ENCODE measurements at places on chromosomes 2 and 18.
A peak's percentile ranks its signal among the peaks of the same experiment; 100 is the strongest.

DNA sequence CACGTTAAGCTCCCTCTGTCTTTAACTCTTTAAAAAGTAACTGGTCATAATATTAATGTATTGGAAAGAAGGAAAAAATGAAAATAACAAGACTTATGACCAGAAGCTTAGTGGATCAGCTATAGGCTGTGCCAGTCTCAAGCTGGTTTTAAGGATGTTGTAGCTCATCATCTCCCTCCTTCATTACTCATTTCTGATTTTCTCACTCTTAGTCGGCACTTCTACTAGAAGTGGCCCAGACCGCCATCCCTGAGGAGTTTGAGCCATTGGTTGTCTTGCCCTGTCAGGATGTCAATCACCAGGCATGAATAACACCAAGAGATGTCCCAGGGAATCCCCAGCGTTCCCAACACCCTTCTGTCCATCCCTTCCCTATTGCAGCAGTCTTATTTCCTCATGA lies 151.5 kb downstream of the ASXL3 start:
- DNase-seq, result no peak

DNA sequence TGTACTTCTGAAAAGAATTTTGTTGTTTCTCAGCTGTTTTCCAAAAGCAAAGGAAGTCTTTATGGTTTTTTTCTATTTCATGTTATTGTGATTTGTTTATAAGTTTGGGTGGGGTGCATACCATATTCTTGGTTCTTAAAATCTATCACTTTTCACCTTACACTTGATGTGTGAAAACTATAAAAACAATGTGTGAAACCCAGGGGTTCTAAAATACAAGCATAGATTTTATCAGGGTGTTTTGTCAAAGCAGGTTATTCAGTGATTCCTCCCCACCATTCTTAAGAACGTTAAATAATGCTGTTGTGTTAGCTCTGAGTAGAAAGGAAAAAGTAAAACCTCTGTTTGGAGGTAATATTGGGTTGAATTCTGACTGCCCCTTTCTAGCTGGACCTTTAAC lies 17.7 kb downstream of the RPE start:
- DNase-seq, result no peak

GRCh38 chr2:234881413-234882241 lies 70.2 kb upstream of the SH3BP4 start:
- DNase-seq, result peak; percentile 14

DNA sequence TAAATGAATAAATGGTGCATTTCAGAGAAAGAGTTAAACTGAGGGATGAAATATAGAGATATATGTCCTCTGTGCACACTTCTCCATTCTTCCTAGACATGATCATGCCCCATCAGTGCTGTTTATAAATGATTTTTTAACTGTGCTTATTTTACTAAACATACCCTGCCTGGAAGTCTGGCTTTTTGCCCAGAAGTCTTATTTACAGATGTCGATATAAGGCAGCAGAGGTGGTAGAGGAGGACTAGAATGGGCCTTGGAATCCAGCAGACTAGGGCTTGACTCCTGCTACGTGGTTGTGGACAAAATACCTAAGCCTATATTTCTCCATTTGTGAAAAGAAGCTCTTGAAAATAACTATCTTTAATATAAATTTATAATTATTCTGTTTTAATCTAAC lies 355.5 kb downstream of the RAD51AP2 start:
- no peak for DNase-seq

- no peak for DNase-seq
Observed at GRCh38 chr2:232448304-232448690, 7.7 kb upstream of the ALPI start.

- DNase-seq, result no peak
Observed at GRCh38 chr2:42136782-42137124, 32.4 kb upstream of the EML4 start.

DNA sequence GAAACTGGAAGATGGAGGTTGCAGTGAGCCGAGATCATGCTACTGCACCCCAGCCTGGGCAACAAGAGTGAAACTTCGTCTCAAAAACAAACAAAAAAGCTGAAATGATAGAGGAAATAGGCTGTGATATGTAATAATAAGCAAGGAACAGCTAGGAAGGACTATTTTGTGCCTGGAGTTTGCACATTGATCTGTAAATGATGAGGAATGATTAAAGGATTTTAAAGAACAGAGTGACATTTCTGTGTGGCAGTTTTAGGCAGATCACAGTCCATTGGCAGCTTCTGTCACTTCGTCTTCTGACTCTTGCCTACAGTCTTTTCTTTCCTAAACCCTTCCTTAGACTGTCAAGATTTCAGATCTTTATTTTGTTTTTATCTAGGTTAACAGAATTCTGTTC lies 19.4 kb downstream of the EPB41L5 start:
- no peak for DNase-seq

GRCh38 chr2:118978064-118978463 lies 36.1 kb downstream of the MARCO start:
- DNase-seq, result no peak

DNA sequence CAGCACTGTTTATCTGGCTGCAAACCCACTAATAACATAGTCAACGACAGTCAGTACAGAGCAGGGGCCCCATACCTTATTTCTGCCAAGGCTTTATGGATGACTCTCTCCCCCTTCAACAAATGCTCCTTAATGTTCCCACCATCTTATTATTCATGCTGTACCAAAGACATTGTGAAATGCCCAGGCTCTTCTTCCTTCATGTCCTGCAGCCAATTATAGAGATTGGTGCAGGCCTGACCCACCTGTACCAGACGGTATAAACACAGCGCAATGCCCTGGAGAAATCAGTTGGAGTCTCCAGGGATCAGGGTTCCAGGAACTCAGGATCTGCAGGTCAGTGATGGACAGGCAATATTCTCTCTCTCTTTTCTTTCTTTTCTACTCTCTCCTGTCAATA lies at the start of gene IL1F10:
TSS of gene IL1F10 (plus strand) at position 290 of the 400 bp plus-strand sequence. CDS start 4,769 bp downstream, outside the sequence.
- DNase-seq, result no peak

DNA sequence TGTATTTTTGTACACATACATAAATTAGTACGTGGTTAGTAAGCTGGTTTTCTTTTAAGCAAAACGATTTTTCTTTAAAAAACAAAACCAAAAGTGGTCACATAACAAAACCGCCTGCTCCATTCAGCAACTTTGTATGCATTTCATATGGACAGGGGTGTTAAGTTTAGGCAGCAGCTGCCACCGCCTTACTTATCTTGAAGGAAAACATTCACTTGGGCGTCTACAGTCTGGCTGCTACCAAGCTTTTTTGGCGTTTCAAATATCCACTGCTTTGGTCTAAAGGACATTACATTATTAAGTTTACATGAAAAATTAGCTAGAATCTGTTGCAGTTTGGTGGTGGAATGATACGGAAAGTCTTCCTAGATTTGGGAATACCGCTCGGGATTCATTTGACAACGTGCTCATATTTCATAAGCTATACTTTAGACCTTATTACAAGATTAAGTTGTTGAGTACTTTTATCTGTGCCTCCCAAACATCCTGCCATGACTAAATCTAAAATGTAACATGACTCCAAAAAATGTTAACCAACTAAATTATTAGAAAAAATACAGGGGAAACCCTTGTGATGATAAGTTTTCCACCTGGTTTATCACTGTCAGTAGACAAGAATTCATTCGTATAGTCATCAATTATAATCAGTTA lies 214.8 kb downstream of the NEDD4L start:
- DNase-seq, result no peak

DNA sequence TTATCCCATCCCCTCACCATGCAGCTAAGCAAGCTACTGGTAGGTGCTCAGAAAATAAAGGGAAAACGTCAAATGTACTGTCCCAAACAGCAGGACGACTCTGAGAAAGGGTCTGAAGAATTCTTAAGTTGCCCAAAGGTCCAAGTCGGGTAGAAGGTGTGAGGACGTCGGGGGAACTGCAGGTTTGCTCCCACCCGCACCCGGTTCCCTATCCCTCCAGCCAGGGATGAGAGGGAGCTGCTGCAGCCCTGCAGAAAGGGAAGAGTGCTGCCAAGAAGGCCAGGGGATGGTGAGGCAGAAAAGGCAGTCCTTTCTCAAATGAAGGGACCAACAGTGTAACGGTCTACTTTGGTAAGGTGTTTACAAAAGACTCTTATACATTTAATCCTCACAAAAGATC lies 6.9 kb upstream of the UCN start:
- DNase-seq, result no peak

- DNase-seq, result no peak
Observed at GRCh38 chr2:59322870-59323269, 1081.7 kb upstream of the FANCL start.

GRCh38 chr2:236360496-236360895 lies 96.3 kb upstream of the ASB18 start:
- no peak for DNase-seq

DNA sequence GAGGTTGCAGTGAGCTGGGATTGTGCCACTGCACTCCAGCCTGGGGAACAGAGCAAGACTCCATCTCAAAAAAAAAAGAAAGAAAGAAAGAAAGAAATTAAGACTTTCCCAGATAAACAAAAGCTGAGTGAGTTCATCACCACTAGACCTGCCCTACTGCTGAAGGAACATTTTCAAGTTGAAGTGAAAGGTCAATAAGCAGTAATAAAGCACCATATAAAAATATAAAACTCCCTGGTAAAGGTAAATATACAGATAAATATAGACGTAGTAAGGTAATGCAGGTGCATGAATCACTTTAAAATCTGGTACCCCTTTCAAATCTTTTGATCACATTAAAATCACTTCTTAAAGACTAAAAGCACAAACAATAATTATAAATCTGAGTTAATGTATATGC lies 42.6 kb downstream of the UNC50 start:
- DNase-seq, result no peak
